ENCODE measurements at places on chromosomes 2 and 18.

- DNase-seq, result no peak
Measured at GRCh38 chr2:214578442-214578841, 167.6 kb downstream of the VWC2L start.

DNA sequence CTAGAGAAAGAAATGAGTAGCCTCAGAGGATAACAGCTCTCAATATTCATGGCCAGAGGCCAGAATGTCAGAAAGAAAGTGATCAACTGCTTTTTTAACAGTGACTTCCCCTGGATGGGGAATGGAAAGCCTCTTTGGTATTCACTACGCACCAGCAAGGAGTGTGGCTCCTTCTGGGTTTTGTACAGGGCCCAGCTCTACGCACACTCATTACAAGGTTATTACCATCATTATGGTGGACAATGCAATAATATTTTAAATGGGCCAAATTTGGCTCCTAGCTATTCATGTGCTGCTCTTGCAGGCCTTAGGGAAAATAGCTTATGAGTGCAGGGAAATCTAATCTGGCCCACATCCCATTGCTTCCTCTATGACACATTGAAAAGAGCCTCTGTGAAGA, 1149.5 kb upstream of the FANCL start:
- no peak for DNase-seq

- no peak for DNase-seq
Measured at GRCh38 chr2:85312404-85312803, 15.4 kb downstream of the TGOLN2 start.

GRCh38 chr2:239294571-239295054, 106.2 kb downstream of the HDAC4 start:
- no peak for DNase-seq

- DNase-seq, result no peak
Measured at GRCh38 chr18:7945882-7946281, 378.8 kb downstream of the PTPRM start.

GRCh38 chr2:160310118-160310828, 110.2 kb upstream of the ITGB6 start:
- DNase-seq, result no peak

DNA sequence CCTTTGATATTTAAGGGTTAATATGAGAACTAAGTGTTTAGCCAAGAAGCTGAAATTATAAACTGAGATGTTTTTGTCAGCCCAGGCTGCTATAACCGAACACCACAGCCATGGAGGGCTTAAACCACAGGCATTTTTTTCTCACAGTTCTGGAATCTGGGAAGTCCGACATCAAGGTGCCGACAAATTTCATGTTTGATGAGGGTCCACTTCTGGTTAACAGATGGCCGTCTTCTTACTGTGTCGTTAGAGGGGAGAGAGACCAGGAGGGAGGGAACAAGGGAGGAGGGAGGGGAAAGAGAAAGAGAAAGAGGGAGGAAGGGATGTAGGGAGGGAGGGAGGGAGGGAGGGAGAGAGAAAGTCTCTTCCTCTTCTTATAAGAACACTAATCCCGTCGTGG, 6.5 kb upstream of the CNDP2 start:
- DNase-seq, result no peak

GRCh38 chr2:65049010-65049639, 7.1 kb upstream of the CEP68 start:
- DNase-seq, result no peak

GRCh38 chr18:14098428-14098827, 33.8 kb downstream of the ZNF519 start:
- DNase-seq, result no peak

- no peak for DNase-seq
Measured at GRCh38 chr2:102235491-102235890, 48.7 kb downstream of the IL1RL2 start.

DNA sequence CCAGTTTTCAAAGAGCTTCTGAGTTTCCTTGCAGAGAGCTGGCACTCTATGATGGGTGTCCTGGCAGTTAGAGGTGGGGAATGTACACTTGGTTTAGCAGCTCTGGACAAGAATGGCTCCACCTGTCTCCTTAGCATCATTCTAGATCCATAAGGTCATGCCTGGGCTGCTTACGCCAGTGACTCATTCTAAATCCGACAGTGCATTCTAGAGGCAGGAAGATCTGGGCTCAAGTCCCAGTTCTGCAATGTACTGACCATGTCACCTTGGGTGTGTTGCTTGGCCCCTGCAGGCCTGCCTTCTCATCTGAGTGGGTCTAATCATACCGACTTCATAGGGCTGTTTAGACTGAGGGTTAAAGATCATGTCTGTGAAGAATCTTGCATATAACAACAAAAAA, 46.5 kb downstream of the PTGR3 start:
- DNase-seq, result no peak

DNA sequence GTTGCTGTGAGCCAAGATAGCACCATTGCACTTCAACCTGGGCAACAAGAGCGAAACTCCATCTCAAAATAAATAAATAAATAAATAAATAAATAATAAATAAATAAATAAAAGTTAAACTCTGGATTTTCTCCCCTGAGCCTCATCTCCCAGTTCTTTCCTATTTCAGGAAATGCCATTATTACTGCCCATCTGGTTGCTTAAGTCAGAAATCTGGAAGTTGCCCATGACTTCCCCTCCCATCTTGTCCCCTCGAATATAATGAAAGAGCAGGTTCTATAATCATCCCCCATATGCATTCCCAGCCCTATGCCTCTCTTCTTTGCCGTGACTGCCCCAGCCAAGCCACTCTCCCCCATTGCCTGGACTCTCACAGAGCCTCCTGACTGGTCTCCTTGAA, 4.2 kb upstream of the PSD4 start:
- no peak for DNase-seq

- DNase-seq, result no peak
Measured at GRCh38 chr2:101828673-101829334, 131.3 kb downstream of the MAP4K4 start.

- DNase-seq, result peak; percentile 20
Measured at GRCh38 chr2:88452980-88453582, 588 bp upstream of the FOXI3 start.

DNA sequence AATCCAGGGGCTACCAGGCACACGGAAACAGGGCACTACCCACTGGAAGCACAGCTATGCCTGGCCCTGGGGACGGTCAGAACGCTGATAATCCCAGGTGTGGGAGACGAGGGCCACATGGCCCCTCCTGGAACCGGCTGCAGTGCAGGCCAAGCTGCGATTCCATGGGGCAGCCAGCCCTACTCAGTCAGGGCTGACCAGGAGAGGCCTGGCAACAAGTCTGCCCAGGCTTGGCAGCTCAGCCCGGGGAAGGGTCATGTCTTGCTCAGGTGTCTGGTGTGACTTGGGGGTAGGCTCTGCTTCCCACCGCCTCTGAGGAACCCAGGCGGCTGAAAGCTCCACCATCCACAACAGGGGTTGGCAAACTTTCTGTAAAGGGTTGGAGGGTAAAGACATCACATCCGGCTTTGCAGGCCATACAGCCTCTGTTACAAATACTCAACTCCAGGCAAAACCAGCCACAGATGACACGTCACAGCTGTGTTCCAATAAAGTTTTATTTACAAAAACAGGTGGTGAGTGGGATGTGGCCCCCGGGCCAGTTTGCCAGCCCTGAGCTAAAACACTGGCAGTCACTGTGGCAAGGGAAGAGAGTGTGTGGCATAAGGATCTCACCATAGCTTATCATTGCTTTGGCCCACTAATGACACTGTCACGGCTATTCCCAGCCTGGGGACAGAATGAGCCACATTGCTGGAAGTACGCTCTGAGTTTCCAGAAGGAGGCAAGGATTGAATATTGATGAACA, 85.2 kb downstream of the NDUFA10 start:
- DNase-seq, result no peak

GRCh38 chr2:227127201-227127600, 36.8 kb downstream of the COL4A4 start:
- DNase-seq, result no peak

DNA sequence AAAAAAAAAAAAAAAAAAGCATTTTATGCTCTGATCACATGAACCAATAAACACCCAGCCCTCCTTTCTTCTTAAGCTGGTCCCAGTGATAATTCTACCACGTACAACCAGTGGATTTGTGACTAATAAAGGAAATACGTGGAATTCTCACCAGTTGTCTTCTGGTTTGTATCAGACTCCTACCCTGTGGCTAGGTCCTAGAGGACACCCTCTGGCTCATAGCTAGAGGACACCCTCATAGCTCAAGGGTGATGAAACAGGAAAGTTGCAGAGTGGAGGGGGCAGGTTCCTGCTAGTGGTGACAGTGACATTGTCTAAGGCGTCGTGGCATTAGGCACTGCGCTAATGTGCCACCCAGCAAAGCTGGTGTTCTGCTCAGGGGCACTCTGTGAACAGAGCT, 167.8 kb downstream of the BCL11A start:
- DNase-seq, result no peak

DNA sequence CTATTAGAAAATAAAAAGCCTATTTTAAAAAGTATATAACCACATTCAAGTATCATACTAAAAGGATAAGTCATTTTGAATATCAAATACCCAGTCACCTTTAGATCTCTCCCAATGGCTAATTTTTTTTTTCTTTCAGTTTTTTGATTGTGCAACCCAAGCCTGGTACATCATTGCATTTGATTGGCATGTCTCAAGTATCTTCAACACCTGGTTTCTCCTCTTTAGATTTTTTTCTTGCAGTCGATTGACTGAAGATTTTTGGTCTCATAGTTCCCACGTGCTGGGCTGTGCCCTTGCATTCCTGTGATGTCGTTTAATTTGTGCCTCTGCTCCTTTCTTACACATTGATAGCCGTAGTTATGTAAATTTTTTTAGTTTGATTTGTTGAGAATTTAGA, 40.7 kb downstream of the ATIC start:
- DNase-seq, result no peak

DNA sequence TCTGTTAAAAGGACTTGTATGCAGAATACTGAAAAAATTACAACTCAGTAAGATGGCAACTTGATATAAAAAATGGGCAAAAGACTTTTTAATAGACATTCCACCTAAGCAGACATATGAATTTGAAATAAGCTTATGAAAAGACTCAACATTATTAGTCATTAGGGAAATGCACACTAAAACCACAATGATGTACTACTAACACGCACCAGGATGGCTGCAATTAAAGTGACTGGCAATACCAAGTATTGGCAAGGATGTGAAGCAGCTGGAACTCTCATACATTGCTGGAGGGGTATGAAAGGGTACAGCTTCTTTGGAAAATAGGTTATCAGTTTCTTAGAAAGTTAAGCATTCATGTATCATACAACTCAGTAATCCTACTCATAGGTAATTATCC, 3.2 kb upstream of the ENOSF1 start:
- no peak for DNase-seq
